ENCODE measurements at places on chromosomes 7 and 10.

DNA sequence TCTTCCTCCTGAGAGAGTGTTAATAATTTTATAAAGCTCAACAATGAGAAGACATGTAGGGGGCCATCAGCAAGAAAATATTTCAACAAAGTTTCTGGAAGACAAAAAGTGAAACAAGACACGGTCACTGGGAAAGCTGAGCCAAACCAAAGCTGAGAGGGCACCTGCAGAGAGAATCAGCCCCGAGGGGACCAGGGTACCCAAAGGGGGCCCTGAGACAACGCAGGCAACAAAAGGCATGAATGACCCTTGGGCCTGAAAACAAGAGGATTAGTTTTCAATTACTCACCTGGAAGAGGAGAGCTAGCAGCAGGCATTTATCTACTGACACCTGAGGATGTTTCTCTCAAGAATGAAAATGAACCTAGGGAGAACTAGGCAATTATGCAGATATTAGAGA is 461.2 kb upstream of the MGMT start:
- DNase-seq = no peak

GRCh38 chr10:22648547-22648961 is 65.8 kb downstream of the PIP4K2A start:
- no peak for DNase-seq

DNA sequence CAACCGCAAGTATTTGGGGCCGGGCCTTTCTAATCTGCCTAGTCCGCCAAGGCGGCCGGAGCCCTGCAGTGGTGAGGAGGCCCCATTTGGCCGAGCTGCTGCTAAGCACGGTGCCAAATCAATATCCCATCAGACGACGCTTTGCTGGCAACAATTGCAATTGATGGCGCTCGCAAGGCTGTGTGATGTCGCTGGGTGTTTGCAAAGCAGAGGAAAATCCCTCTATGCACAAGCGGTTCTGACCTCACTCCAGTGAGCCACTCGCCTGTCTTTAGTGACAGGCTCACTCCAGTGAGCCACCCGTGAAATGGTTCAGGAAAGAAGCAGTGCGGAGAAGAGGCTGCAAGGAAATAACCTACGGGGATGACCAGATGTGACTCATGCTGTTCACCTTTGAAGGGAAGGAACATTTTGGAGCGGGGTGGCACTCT is 18.3 kb upstream of the PDE1C start:
- no peak for DNase-seq

DNA sequence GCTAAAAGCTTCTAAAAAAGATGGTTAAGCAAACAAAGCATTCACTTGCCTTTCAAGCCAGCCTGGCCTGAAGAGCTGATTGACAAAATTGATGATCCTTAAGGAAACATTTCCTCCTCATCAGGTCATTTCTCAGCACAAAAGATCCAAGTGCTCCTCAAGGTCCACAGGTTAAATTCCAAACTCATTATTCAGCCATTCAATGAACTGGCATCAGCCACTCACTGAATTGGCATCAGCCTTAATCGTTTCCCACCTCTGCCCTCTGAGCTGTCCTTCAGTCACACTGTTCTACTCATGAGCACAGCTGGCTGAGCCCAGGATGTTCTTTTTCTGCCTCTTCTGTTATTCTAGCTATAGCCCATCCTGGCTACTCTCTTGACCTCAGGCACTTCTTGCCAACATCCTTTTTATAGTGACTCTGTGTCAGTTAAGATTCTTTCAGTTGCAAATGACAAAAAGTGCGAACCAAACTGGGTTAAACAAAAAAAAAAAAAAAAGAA is 147.5 kb downstream of the RAB11FIP2 start:
- no peak for DNase-seq

DNA sequence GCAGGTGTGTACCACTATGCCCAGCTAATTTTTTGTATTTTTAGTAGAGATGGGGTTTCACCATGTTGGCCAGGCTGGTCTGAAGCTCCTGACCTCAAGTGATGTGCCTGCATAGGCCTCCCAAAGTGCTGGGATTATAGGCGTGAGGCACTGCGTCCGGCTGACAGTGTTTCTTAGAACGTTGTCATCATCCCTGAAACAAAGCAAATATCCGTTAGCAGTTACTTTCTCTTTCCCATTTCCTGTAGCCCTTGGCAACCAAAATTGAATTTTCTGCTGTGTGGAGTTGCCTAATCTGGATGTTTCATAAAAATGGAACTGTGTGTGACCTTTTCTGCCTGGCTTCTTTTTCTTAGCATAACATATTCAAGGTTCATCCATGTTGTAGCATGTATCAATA is 22.4 kb downstream of the ZNF33A start:
- DNase-seq = peak; percentile 66

DNA sequence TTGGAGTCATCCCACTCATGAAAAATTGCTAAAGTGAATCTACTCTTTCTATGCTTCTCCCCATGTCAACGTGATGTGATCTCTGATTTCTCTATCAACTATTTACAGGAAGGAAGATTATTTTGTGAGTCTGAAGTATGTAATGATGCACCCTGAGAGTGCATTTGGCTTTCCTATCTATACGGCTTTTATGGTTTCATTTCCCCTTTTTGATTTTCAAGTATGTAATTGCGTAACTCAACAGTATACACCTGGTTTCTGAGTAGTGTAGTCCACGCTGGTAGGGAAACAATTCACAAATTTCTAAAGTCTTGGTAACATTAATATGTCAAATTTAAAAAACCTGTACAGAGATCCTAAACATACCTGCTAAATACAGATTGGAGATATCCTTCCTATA is 194.7 kb upstream of the SEMA3A start:
- DNase-seq = peak; percentile 76

- DNase-seq = no peak
These were observed 64.8 kb downstream of the SORBS1 start for GRCh38 chr10:95496246-95496911.

- DNase-seq = no peak
These were observed 1.3 kb downstream of the SERPINE1 start for GRCh38 chr7:101128040-101128834.

DNA sequence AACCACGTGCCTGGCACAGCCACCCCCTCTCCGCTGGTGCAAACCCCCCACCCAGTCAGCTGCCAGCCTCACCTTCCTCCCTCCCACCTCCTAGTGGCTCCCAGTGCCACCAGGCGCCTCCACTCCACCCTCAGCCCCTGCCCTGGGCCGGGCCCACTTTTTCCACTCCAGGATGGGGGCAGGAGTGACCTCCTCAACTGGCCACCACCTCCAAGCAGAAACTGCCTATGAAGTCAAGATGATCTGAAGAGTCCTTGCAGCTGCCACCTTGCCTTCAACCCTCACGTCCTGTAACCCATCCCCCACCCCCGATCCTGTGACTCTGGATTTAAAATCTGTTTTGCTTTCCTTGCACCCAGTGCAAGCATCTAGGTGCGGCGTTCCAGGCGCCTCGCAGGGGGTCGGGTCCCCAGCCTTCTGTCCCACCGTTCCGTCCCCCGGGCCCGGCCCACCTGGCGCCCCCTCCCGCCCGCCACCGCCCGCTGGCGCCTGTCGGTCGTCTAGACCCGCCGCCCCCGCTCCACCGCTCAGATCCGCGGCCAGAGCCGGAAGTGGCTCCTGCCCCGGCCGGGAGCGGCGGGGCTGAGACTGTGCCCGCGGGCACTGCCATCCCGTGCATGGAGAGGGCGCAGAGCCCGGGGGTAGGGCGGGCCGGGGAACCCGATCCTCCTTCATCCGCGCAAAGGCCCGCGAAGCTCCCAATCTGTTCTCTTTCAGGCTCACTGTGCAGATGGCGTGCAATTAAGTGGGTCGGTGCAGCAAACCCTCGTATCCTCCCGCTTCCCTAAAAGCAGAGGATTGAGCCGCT is 51.2 kb upstream of the GTF2I start:
- peak; percentile 8 for DNase-seq

GRCh38 chr10:88537322-88537721 is 45.8 kb downstream of the RNLS start:
- no peak for DNase-seq

All from MV-4-11 (cell line).